ENCODE measurements at places on chromosomes 16 and 17.

GRCh38 chr16:85148931-85149330, 36.7 kb upstream of the CIBAR2 start:
- DNase-seq: no peak

- no peak for DNase-seq
Measured at GRCh38 chr16:3028716-3029319, 5.0 kb downstream of the THOC6 start.

- no peak for DNase-seq
Measured at GRCh38 chr17:44758414-44759085, at the start of gene ADAM11. ADAM11 (plus strand) TSS chr17:44758988; CDS start chr17:44759200, 212 bp downstream.

GRCh38 chr17:35801583-35802224, 6.3 kb upstream of the MMP28 start:
- no peak for DNase-seq

- peak; percentile 79 for DNase-seq
Measured at GRCh38 chr17:80263253-80264204, 2.9 kb downstream of the RNF213 start.

DNA sequence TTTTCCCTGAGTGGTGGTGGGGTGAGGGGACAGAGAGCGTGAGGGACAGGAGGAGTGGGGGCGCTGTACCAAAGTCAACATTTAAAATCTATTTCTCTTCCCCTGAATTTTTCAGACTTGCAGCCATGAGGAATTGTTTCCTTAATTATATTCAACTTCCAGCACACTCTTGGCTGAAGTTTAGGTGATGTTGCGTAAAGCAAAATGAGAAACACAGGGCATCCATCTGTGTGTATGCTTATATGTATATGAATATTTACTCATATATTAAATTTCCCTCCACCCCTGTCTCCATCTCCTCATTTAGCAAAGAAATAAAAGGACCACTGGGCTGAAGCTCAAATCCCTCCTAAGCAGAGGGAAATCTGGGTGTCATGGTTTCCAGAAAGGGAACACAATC, 218.1 kb downstream of the XYLT1 start:
- no peak for DNase-seq

- no peak for DNase-seq
Measured at GRCh38 chr17:74115586-74115985, 87.9 kb upstream of the RPL38 start.

GRCh38 chr17:57785022-57785421, 39.9 kb upstream of the CCDC182 start:
- DNase-seq: no peak

DNA sequence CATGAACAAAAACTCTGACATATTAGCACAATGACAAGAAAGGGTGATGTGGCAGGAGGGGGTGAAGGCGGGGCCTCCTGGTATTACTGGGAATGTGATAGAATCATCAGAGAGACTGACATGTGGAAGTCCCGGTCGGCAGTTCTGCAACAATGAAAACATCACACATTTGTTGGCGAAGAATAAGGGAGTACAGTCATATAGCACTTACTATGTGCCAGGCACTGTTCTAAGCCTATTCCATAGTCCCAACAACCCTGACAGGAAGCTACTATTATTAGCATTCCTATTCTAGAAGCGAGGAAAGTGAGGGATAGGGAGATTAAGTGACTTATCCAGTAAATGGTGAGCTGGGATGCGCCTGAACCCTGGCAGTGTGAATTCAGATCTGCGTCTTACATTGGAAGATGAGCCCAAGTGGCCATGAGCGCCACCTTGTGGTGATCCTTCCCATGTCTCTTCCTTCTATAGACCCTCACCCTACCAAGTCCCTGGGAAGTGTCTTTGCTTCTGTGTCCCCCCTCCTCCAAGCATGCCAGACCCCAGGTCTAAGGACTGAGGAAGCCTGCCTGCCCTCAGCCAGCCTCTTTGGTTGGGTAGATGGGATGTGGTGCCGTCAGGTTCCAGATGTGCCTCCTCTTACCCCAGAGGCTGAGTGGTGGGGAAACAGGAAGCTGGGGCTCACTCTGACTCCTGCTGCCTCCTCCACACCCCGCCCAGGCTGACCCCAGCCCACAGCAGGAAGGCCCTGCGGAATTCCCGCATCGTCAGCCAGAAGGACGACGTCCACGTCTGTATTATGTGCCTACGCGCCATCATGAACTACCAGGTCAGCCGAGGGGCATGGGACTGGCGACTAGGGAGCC, 14.0 kb downstream of the FMNL1 start:
- DNase-seq: peak; percentile 68

GRCh38 chr16:57941016-57941664, 29.8 kb downstream of the CNGB1 start:
- DNase-seq: no peak

- DNase-seq: no peak
Measured at GRCh38 chr16:17572145-17572544, 101.4 kb upstream of the XYLT1 start.
